ENCODE measurements at places on chromosomes 7 and 10. TPM values are rescaled to one million over a fixed set of nuclear protein-coding genes. Genes with fewer than 3 reads are reported as not detected.

The PAPOLB gene
- total RNA-seq = not detected

The RELN gene
- not detected for total RNA-seq

The TBATA gene
- total RNA-seq = not detected

The FZD1 gene
- total RNA-seq = 10.1 TPM

The SPACDR gene
- 0.39 TPM for total RNA-seq

The ADRA2A gene
- 0.10 TPM for total RNA-seq

The OPALIN gene
- total RNA-seq = not detected

The MRC1 gene
- total RNA-seq = not detected

The LIPJ gene
- under 0.01 TPM for total RNA-seq

The BAIAP2L1 gene
- 7.1 TPM for total RNA-seq

The AKR1C4 gene
- total RNA-seq = not detected

All from RPMI7951 (cell line).